ENCODE measurements at places on chromosomes 5 and 9.

DNA sequence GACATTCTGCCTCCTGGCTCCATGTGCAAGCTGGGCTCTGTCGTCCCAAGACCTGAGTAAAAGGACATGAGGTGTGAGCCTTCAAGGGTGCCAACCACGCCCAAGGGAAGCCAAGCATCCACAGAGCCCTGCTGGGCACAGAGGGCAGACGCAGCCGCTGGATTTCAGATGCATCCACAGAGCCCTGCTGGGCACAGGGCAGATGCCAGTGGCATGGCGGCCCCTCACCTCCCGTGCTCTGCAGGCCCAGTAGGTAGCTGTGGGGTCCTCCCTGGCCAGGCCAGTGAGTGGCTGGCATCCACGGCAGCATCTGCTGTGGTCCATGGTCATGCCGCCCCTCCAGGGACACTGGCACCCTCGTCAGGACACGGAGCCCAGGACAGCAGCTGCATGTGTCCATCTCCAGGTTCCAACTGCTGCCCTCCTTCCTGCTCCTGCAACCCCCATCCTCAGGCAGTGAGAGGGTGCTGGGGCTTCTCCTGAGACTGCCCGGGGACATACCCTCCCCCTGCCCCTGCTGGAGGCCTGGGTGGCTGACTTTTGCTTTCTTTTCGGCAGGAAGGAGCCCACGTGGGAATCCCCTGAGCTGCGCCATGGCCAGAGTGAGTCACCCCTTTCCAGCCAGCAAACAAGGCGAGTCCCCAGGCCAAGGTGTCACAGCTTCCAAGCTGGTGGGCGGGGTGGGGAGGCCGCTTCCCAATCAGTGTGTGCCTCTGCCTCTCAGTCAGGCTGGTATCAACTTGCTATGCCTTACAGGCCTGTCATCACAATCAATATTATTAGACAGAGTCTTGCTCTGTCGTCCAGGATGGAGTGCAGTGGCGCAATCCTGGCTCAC, 4.0 kb upstream of the TRAF2 start:
- DNase-seq: peak; percentile 50

- DNase-seq: no peak
These were observed 147.5 kb upstream of the PIK3R1 start for GRCh38 chr5:68067976-68068603.

GRCh38 chr5:131628990-131629389, 6.0 kb downstream of the RAPGEF6 start:
- no peak for DNase-seq

DNA sequence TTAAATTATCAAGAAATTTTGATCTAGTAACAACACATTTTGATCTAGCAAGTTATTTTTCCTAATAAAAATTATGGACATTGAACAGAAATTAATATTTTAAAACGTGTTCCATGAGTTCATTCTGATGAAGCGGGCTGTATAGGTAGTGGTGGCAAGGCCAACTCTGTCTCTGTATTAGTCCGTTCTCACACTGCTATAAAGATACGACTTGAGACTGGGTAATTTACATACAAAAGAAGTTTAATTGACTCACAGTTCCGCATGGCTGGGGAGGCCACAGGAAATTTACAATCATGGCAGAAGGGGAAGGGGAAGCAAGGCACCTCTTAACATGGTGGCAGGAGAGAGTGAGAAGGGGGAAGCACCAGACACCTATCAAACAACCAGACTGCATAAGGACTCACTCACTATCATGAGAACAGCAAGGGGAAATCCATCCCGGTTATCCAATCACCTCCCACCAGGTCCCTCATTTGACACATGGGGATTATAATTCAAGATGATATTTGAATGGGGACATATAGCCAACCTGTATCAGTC, 61.2 kb downstream of the TMEM232 start:
- no peak for DNase-seq

DNA sequence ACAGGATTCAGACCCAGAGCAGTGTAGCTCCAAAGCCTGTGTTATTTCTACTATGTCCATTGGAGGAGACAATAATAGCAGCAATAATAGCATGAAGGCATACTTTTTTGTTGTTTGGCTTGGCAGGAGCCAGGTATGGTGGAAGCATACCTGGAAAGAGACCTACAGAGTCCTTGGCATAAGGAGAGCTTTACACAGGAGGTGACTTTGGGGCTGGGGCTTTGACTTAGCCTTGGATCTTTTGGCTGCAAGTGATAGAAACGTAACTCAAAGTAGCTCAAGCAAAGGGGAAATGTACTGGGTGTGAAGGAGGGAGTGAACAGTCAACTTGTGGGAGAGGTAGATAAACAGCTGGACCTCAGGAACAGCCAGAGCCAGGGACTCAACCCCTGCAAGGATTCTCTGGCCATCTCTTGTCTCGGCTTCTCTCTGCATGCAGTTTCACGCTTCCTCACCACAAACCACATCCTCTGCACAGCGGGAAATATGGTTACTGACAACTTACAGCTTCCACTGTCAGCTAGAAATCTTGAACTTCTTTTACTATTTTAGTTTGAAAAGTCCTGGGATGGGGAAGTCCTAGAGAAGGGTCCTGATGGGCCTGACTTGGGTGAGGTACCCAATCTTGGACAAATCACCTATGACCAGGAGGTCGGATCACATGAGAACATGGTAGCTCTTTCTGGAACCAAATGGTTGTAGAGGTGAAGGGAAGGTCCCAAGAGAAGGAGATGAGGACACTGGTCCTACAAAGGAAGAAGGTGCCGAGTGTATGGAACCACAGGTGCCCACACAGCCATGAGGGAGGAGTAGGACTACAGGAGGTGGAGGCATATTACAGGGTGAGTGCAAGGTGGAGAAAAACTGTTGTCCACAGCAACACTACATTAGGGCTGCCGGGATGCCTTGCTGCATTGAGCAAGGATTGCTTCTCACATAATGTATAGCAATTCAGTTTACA, 47.0 kb upstream of the TGFBR1 start:
- DNase-seq: no peak

DNA sequence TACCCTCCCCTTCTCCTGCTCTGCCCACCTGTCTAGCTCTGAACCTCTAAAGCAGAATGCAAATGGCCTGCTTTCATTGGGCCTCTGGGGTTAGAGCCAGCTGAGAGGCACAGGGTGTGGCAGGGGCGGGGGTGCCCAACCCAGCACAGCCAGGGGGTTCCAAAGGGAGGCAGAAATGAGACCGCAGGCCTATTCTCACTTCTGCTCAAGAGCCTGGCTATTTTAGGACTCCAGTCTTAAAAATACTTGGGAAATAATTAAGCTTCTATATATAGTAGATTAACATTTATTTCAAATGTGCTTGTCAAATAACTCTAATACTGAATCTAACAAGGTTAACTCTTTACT, 5.7 kb downstream of the QSOX2 start:
- no peak for DNase-seq

DNA sequence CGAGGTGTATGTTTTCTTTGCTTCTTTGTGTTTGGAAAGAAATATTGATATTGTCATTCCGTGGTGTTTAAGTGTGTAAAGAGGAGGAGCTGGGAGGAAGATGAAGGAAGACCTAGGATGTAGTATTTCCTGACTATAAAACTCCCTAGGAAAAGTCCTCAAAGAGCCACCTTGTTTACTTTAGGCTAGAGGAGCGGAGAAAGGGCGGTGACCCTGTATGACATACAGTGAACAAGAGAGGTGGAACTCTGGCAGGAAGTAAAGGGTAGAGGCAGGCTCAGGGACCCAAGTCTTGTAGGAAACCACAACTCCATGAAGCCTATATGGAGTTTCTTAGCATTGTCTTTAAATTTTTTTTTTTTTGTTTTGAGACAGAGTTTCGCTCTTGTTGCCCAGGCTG, 303.9 kb downstream of the DOCK8 start:
- DNase-seq: no peak

GRCh38 chr5:146890731-146891440, 12.3 kb upstream of the PPP2R2B start:
- DNase-seq: no peak

- DNase-seq: no peak
These were observed 134.0 kb downstream of the KCTD16 start for GRCh38 chr5:144304688-144305087.

GRCh38 chr9:80378669-80379293, 807.0 kb downstream of the TLE4 start:
- DNase-seq: no peak

- no peak for DNase-seq
These were observed 9.3 kb upstream of the ACSL6 start for GRCh38 chr5:132020568-132021339.

Data from gastrocnemius medialis (tissue), 4 donors.